ENCODE measurements at places on chromosomes 16 and 17. TPM values are rescaled to one million over a fixed set of nuclear protein-coding genes. Genes with fewer than 3 reads are reported as not detected.

Gene KIF2B
- total RNA-seq, result not detected

Gene TMEM235
- not detected for total RNA-seq

Gene HCRT
- total RNA-seq, result not detected

Gene ATP1B2
- total RNA-seq, result 0.26 TPM

Gene KRT9
- total RNA-seq, result not detected

Gene CDYL2
- total RNA-seq, result 29.4 TPM

Gene MMP25
- 2.2 TPM for total RNA-seq

Gene CUEDC1
- 0.29 TPM for total RNA-seq

Gene ITGAD
- not detected for total RNA-seq

Gene KRT28
- total RNA-seq, result not detected

Gene SBK1
- total RNA-seq, result 3.8 TPM

Gene FN3KRP
- 36.7 TPM for total RNA-seq

Gene HSBP1
- total RNA-seq, result 74.7 TPM

Gene PYDC1
- not detected for total RNA-seq

Gene KRT12
- not detected for total RNA-seq

Gene TBC1D3B
- total RNA-seq, result 5.6 TPM

Gene PRRT2
- total RNA-seq, result 1.00 TPM

Data from activated CD4-positive, alpha-beta memory T cell treated with anti-CD3 and anti-CD28 coated beads for 36 hours (primary cell).